ENCODE measurements at places on chromosomes 11 and 22.

DNA sequence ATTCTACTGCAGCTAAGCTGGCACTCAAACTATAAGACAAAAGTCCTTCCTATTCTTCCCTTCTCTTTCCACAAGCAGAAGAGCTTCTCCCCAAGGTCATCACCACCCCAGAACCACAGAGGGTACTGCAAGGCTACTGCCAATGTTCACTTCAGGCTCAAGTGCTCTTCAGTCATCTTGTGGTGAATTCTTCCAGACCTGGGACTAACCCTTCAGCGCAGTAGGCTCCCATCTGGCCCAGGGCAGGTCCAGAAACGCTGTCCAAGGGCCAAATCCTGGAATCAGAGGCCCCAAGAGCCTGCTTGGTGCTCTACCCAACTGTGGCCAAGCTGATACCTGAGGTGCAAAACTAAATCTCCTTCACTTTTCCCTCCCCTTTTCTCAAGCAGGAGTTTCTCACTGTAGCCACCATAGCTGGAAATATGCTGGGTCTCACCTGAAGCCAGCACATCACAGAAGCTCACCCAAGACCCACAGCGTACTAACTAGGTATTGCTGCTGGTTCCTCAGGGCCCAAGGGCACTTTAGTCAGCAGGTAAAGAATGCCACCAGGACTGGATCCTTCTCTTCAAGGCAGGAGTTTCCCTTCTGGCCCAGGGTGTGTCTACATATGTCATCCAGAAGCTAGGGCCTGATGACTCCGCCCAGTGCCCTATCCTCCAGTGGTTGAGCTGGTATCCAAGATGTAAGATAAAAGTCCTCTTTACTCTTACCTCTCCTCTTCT, 27.8 kb downstream of the FCHSD2 start:
- DNase-seq, result peak; percentile 54

DNA sequence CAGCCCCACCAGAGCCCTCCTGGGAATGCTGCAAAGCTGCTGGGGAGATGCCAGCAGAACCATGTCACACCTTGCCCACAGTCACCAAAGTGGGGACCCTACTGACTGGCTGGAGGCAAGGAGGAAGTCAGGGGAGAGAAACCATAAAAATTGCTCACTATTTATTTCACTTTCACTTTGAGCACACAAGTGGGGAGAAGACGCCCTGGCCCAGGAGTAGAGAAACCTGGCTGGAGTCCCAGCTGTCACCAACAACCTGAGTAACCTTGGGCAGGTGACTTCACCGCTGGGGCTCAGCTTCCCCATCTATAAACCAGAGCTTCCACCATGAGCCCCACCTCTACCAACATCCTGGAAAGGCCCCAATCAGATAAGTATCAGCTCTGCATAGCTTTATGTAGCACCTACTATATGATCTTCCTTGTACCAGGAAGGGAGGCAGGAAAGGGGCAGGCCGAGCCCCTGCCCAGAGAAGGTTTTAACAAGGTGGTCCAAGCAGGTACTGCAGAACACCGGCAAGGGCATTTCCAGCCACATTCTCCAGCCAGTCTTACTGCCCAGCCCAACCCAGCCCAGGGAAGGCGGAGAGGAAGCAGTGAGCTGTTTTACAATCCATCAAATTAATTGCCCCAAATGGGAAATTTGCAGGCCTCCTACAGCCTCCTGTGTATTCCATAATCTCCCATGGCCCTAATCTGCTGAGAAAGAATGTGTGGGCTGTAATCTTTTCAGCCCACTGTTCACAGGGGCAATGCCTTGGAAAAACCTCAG, 27.6 kb downstream of the PLEKHA7 start:
- DNase-seq, result no peak

- no peak for DNase-seq
Observed at GRCh38 chr11:57348636-57349313, 10.6 kb downstream of the P2RX3 start.

DNA sequence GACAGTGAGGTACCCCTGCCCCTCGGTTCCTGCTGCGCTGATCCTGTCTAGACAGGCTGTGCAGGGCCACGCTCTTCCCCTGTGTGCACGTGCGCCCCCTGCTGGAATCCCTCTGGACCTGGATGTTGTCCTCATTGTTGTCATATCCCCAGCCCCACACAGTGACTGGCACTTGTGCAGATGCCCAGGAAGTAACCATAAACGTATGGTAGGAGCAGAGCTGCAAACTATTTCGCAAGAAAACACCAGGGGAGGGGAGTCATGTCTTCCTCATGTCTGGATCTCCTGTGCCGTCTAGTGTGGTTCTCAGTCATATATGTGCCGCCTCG, 114.7 kb downstream of the CRYBB2 start:
- no peak for DNase-seq

- DNase-seq, result no peak
Observed at GRCh38 chr11:60981515-60981914, 10.0 kb downstream of the CD6 start.

Measured in RWPE1 (cell line).